ENCODE measurements at places on chromosomes 16 and 17.

DNA sequence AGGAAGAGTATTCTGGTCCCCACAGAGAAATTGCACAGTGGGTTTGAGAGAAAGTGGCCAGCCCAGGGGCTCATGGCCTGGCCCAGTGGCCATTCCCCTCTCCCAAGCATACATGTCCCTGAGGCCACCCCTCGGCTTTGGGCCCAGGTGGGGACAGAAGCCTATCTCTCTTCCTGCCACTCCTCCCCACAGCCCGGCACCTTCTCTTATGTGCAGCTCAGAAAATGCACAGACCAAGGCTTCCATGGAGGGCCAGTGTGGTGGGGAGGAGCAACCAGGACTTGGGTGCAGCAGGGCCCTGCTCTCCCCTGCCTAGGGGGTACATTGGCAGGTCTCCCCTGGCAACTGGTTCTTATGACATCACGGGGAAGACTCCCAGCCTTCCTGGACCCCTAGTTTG is at the start of gene C16orf90:
C16orf90 (minus strand) TSS at position 314 of the 400 bp plus-strand sequence; CDS start at position 246, 68 bp downstream.
- no peak for DNase-seq

GRCh38 chr17:51734462-51734861 is 424.1 kb downstream of the CA10 start:
- no peak for DNase-seq

GRCh38 chr17:31647661-31648060 is 211.4 kb downstream of the COPRS start:
- no peak for DNase-seq

- DNase-seq, result no peak
Observed at GRCh38 chr16:11609474-11610120, 22.9 kb upstream of the LITAF start.

DNA sequence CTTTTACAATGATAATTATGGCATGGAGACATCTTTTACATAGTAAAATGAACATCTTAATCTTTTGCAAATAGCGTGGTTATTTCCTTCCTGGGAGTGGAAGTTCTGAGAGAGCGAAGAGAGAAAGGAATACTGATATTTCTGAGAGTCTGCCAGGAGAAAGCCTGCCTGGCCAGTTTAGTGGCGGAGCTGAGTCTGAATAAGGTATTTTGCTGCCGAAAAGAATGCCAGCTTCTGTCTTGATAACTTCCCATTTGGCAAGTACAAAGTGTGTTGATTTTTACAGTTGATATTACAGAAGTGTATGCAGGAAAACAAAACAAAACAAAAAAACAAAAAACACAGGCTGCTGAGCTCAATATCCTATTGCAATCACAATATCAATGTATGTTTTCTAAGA is 55.9 kb downstream of the KCNJ2 start:
- no peak for DNase-seq

DNA sequence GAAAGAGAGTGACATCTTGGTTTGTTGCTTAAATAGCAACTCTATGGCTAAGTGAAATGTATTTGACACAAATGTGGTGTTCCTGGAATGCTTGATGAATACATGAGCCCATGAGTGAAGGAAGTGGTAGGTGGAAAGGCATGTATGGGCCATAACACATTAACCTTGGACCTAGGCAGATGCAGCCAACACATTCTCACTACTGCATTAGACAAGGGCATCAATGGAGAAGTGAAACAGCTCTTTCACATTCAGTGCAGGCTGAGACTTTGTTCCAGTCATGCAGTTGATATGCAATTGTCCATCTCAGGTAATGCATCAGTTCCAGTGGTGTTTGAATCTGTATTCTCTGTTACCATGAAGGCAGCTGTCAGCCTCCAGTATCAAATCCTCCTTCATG is 133.6 kb downstream of the HS3ST3B1 start:
- DNase-seq, result no peak

DNA sequence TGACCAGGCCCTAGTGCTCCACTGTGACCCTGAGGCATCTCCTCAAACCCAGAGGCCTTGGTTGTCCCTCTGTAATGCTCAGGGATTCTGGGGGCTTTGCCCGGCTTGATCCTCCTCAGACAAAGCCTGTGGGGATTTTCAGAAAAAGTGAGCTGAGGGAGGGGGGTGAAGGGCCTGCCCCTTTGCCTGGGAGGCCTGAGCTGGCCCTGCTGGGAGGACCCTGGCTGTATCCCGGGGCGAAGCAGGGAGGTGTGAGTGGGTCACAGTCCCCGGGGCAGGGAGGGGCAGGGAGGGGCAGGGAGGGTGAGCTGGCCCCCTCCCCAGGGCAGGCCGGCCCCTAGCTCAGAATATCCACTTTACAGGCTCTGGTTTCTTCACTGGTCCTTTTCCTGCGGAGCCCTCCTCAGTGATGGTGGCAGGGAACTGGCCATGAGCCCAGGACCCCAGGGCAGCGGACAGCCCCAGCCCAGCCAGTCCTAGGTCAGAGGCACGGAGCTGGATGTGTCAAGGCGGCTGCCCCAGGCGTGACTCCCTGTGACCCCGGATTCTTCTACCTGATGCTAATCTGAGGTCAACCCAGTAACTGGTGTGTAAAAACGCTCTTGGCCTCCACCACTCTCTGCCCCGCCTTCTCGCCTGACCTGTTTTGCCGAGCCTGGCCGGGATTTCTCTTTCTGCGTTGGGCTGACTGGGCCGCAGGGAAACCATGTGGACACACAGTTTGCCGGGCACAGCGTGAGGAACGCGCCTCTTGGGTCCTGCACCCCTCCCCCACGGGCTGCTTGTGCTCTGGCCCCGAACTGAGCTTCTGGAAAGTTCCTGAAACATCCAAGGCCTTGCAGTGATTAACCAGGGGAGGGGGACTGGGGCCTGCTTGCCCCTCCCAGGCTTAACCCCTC is 5.8 kb upstream of the FASN start:
- no peak for DNase-seq

- no peak for DNase-seq
Observed at GRCh38 chr16:28179354-28179753, 32.4 kb downstream of the XPO6 start.

GRCh38 chr17:17345294-17345597 is 42.1 kb downstream of the NT5M start:
- DNase-seq, result no peak

- no peak for DNase-seq
Observed at GRCh38 chr17:35584061-35584460, 3.1 kb upstream of the AP2B1 start.

DNA sequence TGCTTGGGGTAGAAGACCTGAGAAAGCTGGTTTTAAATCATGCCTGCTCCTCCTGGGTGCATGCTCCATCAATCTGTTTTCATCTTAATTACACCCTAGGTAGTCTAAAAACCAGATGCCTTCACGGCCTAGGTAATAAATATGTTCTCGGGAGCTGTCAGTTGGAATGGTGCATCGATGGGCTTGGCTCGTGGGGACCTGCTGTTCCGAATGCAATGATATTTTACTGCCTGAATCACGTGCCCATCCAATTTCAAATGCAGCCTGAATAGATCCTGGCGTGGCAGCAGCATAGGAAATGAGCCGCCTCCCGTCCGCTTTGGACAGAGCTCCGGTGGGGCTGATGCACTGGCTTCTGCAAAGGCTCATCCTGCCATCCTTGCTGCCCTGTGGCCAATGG is 18.8 kb upstream of the FAAP100 start:
- no peak for DNase-seq

DNA sequence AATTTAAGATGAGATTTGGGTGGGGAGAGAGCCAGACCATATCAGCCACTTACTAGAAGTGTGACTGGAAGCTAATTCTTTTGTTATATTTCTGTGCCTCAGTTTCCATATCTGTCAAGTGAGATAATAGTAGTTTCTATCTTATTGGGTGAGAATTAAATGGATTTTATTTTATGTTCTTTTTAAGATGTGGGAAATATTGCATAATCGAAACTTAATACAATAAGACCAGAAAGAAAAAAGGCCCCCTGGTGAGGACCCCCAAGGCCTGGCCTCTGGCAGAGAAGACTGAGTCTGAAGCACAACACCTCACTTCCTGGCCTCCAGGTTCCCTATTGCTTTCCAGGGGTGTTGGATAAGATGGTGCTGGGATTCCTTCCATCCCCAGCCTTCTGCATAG is 13.7 kb downstream of the PLCG2 start:
- DNase-seq, result no peak

DNA sequence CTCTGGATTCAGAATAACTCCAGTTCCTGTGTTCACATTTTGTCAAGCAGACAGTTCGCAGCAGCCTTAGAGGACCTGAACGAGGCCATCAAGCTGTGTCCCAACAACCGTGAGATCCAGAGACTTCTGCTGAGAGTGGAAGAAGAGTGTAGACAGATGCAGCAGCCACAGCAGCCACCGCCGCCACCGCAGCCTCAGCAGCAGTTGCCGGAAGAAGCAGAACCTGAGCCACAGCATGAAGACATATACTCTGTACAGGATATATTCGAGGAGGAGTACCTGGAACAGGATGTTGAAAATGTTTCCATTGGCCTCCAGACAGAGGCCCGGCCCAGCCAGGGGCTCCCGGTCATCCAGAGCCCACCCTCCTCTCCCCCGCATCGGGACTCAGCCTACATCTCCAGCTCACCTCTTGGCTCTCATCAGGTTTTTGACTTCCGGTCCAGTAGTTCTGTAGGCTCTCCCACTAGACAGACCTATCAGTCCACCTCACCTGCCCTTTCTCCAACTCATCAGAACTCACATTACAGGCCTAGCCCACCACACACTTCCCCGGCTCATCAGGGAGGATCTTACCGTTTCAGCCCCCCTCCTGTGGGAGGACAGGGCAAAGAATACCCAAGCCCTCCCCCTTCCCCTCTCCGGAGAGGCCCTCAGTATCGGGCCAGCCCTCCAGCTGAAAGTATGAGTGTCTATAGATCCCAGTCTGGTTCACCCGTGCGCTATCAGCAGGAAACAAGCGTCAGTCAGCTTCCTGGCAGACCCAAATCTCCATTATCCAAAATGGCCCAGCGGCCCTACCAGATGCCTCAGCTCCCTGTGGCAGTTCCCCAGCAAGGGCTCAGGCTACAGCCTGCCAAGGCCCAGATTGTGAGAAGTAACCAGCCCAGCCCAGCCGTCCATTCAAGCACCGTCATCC is 25.9 kb downstream of the CYB561 start:
- DNase-seq, result no peak

GRCh38 chr16:10663146-10663545 is 31.6 kb downstream of the TEKT5 start:
- no peak for DNase-seq

- no peak for DNase-seq
Observed at GRCh38 chr16:35516551-35516950, 2057.1 kb downstream of the TP53TG3F start.

DNA sequence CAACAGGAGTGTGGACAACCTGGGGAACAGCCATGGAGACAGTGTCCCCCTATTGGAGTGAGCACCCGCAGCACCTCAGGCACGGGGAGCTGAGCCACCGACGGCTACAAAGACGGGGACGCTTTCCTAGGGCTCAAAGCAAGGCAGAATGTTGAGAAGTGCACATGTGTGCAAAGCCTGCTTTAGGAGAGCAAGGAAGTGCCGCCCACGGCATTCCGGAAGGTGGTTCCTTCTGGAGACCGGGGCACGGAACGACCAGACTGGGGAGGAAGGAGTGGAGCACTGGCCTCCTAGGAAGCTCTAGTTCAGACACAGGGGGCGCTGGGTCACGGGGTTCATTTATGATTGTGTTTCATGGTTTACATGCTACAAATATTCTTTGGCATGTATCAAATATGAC is 52.2 kb downstream of the TBC1D16 start:
- DNase-seq, result no peak

DNA sequence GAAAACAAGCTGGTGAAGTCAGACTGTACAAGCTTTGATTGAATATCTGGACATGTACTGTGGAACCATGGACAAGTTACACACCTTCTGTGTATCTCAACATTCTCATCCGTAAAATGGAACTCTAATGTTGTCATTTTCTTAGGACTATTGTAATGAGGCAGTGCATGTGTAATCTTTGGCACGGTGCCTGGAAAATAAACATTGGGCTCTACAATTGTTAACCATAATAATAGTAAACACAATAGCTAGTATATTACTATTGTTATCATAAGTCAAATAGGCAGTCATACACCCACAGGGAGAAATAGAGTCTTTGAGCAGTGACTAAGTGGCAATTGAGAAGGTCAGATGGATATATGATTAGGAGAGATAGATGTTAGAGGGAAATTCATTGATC is 39.8 kb upstream of the ANKFN1 start:
- DNase-seq, result no peak

DNA sequence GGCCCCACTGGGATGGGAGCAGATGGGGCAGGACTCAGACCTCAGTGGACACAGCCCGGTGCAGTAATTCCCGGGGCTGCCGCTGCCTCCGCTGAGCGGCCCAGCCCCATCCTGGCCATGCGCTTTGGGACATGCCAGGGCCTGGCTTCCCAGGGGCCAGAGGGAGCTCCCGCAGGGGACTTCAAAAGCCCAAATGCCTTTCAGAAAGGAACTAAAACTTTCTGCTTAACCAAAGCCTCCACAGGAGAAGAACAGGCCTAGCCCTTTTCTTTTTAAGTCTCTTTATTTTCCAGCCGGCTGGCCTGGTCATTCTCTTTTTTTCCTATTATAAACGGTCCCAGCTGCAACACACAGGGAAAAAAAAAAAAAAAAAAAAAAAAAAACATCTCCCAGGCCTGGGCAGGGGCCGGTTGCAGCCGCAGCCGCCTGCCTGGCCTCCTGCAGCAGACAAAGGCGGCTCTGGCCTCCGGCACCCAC is 10.7 kb upstream of the ZNF423 start:
- DNase-seq, result no peak

- no peak for DNase-seq
Observed at GRCh38 chr17:50451943-50452629, 16.6 kb downstream of the CHAD start.

- no peak for DNase-seq
Observed at GRCh38 chr17:36547776-36548175, 3.1 kb downstream of the GGNBP2 start.

DNA sequence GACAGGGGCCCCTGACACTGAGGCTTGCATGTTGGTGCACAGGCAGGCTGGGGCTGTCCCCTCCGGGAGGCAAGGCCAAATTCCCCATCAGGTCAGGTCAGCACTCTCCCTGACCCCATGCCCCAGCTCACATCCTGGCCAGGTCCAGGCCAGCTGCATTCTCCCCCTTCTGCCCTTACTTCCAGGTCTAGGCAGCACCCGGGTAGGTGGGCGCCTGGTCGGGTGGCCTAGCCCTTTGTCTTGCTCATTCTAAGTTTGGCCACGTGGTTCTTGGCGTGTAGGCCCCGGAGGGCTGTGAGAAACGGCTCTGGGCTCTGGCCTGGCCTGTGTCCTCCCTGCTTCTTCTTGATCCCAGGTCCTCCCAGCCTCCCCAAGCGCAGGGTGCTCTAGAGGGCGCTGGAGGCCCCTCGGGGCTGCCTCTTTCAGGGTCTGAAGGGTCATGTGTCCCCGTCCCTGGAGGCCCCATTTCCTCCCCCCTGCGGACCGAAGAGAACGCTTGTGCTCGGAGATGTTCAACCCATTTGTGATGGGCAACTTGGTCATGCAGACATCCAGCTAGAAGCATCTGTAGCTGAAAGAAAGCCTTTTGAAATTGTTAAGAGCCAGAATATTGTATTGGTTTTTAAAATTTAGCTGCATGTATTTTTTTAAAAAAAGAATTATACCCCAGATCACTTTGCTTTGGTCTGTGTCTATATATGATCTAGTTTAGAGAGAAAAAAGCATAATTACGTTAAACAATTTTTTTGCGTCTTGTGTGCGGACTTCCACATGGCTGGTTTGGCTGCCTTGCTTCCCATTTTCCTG is 6.7 kb downstream of the BAHCC1 start:
- DNase-seq, result no peak
